Activated CD4-positive, alpha-beta T cell treated with anti-CD3 and anti-CD28 coated beads for 36 hours (primary cell): ENCODE measurements at places on chromosomes 1 and 21. TPM values are rescaled to one million over a fixed set of nuclear protein-coding genes. Genes with fewer than 3 reads are reported as not detected.

DNA sequence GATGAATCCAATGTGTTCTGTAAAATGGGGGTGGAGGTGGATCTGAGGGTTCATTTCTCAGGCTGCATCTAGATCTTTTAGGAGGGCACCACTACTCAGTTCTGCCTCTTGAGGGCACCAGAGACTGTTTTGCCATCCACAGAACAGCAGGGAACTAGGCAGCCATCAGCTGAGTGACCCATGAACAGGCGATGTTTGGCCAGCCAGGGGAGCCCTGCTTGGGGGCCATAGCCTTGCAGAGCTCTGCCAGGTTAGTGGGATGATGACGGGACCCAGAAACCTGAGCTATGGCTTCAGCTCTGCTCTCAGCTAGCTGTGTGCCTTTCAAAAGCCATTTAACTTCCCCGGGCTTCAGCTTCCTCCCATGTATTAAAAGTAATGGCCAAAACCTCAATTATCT, 13.4 kb upstream of the NOS1AP start:
- peak; percentile 68 for DNase-seq

- no peak for DNase-seq
These were observed 27.4 kb downstream of the LGALS8 start for GRCh38 chr1:236550961-236551851.

- no peak for DNase-seq
These were observed 5.0 kb downstream of the LRRC71 start for GRCh38 chr1:156925154-156926010.

Gene MYOG
- total RNA-seq, result not detected
